Esophagus squamous epithelium (tissue), 5 donors: ENCODE measurements at places on chromosomes 1 and 21.

- no peak for DNase-seq
These were observed 210.7 kb upstream of the EDN2 start for GRCh38 chr1:41695118-41695745.

GRCh38 chr1:167472752-167473521 is 45.4 kb downstream of the CD247 start:
- no peak for DNase-seq

DNA sequence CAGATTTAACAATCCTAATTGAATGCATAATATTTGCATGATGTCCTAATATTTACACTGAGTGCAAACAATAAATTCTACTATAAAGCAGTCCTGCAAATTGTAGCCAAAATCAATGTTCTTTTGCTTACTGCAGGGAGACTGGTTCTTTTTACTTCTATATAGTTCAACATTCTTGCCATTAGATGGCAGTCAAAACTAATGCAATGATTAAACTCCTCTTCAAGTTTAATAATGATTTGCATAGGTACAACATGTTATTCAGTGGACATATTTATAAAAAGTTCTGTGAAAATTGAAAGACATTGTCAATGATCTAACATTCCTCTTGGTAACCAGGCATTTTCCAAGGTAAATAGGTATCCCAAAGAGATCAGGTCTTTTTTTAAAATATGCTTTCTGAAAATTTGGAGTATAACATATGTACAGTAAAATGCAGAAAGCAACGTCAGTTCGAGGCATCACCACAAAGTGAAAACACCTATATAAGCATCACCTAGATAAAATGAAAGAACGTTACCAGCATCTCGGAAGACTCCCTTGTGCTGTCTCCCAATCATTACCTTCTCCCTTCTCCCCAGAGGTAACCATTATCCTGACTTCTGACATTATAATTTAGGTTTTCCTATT is 9.8 kb upstream of the FNBP1L start:
- no peak for DNase-seq

DNA sequence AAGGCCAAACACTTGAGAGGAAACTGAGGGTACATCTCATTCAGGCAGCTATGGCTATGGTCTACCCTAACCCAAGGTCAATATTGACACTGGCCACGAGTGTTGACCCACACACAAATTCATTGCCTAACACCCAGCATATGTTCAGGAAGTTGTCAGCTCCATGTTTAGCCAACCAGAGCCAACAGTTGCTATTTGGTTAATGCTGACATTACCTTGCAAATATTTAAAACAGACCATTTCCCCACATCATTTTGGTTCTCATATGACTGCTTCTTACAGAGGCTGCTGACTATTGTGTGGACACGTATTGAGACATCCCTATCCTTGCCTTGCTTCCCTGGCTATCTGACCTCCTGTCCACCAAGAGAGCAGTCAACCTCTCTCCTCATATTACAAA is 97.3 kb downstream of the LMX1A start:
- no peak for DNase-seq

DNA sequence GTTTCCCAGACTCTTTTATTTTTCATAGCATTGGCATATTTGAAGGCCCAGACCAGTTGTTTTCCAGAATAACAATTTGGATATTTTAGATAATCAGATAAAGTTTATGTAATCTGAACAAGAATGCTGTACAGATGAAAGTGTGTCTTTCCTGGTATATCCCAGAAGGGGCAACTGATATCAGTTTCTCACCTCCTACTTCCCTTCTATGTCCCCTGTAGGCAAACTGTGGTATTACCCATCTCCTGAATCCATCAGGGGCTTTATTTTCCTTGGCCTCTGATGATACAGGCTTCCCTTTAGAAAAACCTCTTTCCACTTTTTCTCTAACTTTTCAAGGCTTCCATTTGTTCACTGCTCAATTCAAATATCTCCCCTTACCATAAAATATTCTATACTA is 87.5 kb upstream of the RGS1 start:
- DNase-seq = no peak

DNA sequence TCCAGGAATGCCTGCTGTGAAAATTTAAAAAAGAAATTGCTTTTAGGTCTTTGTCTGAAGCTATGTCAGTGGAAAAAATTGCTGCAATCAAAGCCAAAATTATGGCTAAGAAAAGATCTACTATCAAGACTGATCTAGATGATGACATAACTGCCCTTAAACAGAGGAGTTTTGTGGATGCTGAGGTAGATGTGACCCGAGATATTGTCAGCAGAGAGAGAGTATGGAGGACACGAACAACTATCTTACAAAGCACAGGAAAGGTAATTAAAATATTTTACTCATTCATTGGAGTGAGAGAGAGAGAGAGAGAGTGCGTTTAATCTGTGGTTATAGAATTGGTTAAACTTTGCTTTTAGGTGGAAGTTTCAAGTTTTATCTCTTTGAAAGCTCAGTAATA is 20.0 kb downstream of the CDC73 start:
- no peak for DNase-seq

DNA sequence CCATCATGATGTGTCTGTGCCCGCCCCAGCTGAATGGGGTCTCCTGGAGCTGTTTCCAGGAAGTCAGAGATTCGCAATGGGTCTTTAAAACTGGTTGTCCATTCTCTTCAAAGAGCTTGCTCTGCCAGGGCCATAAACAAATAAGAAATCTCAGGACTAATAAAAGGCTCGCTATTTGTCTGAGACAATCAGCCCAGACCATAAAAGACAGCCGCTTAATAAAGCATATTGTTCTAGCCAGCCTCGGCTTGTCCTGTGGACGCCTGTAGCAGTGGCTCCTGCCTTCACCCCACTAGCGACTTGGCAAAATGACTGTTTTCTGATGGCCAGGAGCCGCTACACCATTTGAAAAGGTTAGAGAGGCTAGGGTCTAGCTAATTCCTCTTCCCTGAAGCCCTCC is 20.6 kb upstream of the SELENON start:
- DNase-seq = no peak
